ENCODE measurements at places on chromosomes 4 and X.

DNA sequence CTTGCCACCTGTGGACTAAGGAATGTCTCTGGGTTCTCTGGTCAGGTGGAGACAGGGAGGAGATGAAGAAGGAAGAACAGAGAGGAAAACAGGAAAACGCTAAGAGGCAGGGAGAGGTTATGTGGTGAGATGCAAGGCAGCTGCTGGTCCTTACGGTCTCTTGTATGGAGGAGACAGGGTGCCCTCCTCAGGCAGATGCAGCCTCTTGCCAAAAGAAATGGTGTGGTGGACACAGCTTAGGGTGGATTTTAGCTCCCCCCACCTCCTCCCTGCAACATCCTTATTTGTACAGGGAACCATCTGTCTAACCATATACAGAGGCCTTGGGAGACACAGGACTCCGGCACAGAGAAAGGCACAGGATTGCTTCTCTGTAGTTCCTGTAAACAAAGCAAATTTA, 9.7 kb downstream of the OCIAD2 start:
- DNase-seq = no peak

- no peak for DNase-seq
Measured at GRCh38 chrX:41722214-41722613, 1.8 kb upstream of the GPR82 start.

GRCh38 chrX:63739885-63740284, 45.1 kb downstream of the ARHGEF9 start:
- DNase-seq = no peak

DNA sequence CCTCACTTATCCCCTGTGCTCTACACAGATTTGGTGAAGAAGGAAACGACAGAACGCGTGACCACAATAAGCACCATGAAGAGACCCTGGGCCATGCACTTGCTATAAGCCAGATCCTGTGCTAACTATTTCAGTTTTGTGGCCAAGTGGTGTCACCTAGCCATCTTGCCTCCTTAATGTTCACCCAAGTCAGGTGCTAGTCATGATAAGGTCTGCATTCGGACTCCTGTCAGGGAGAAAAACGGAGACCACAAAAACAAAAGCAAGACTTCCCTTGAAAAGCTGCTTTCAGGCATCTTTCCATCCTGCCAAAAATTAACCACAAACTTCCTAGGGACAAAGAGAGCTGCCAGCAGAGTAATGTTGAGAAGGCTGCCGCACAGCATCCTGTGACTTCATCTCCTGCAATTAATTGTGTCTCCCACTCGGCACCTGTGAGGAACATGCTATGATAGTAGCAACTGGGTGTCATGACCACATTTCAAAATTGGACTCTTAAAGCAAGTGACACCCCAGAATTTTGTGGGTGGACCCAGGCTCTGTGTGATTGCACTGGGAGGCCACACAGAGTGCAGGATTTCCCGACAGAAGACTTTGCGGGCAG, 8.8 kb upstream of the IDS start:
- DNase-seq = no peak

DNA sequence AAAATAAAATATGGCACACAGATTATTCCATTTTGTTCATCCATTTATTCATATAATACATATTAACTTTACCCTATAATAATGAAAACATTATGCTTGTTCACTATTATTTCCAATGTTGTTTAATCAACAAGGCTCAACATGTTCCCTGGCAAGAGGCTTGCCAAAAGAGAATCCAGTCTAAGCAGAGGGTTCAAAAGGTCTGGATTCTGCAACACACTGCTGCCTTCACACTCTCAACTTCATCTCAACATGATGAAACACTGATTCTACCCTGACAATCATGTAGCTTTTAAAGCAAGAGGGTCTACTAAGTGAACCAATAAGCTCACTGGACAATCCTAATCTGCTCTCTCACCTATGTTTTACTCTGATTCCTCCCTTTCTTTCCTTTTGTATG, 101.1 kb downstream of the MID1 start:
- no peak for DNase-seq

DNA sequence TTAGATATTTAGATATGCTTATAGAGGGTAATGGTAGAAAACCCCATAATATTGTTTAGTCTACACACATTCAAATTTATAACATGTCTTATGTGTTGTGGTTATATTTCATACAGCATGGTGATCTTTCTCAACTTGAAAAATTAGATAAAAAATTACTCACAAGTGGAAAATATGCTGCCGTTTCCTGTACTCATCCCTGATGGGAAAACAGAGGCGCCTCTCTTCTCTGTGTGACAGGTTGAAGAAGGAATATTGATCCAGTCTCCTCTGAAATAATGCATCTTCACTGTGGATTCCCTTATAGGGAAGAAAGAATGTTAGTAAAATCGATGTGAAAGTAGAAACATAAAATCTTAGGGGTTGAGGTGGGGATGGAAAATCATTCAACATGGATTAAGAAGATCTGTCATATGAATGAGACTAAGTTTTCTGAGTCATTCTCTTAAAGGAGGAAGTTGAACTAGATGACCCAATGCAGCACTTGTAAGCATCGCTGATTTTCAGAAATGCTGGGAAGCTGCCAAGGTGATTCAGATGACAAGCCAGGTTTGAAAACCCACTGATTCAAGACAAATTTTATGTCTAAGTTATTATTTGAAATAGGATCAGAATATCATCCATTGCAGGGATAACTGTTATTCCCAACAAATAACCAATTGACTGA, 70.7 kb downstream of the ANKRD50 start:
- DNase-seq = no peak

DNA sequence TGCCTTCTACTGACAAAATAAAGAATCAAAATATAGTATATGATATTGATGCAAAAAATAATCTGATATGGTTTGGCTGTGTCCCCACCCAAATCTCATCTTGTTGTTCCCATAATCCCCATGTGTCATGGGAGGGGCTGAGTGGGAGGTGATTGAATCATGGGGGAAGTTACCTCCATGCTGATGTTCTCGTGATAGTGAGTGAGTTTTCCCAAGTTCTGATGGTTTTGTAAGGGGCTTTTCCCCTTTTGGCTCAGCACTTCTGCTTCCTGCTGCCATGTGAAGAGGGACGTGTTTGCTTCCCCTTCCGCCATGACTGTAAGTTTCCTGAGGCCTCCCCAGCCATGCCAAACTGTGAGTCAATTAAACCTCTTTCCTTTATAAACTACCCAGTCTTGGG, 70.2 kb downstream of the TMEM165 start:
- DNase-seq = no peak

DNA sequence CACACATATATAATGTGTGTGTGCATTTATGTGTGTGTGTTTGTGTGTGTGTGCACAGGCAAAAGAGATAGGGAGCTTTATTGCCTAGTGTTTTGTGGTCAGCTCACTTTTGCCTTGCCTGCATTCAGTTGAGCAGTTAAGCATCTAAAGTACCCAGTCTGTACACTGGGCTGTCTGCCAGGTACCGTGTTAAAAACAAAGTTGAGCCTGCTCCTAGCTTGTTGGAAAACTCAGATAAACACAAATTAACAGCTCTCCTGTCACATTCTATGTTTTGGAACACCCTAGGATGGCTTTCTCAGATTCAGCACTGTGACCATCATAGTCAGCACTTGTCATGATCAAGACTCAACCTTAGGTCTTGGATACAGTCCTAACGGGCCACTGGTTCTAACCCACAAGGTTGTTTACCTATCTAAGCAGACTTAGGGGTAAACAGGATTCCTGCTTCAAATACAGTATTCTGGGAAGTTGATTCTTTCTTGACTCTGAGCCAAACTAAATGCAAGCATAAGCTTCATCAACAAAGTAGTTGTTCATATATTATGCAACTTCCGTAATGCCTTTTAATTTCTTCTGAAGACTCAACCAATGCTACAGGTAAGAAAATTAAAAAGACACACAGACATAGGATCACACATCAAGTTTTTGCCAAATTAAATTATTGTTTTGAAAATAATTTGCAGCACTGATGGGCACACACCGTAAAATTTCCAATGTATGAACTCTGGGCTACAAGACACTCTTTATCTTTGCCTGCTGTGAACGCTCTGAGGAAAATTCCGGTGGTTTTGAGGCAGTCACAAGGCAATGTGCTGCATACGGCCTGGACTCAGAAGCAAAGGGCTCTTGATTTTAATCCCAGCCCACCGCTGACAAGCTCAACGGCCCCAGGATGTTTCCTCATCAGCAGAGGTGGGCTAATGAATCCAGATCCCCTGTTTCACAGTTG, 11.3 kb upstream of the CD99 start:
- DNase-seq = no peak

DNA sequence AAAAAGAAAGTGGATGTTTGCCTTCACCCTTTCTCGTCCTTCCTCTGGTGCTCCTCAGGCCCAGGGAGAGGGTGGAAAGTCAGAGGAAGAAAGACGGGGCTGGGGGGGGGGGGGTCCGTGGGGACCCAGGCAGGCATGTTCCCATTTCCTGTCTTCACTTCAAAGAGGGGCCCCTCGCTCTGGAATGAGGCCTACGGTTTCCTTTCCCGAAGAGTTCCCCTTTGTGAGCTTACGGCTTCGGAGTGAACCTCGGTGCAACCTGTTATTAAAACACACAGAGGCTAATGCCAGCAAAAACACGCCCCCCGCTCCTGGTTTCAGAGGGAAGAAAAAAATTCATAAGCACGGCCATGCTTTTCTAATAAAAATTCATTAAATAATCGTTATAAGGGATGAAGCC, 40.1 kb downstream of the SHOX start:
- no peak for DNase-seq

DNA sequence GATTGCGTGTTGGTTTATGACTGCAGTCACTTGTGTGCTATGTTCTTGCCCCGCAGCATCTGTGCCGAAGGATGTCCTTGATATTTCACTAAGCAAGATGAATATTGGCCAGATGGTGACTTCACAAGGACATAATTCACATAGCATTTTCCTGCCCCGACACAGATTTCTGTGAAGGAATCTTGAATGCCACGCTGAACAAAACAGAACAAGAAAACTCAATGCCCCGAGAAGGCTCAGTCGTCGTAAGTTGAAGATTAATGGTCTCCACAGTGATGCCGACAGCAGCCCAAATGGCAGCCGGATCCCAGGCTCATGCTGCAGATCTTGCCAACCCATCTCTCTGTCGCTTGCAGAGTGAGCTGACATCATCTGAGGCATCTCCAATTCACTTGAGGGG, 145.9 kb downstream of the CPEB2 start:
- no peak for DNase-seq

GRCh38 chrX:56826020-56826419, 97.0 kb downstream of the NBDY start:
- no peak for DNase-seq

DNA sequence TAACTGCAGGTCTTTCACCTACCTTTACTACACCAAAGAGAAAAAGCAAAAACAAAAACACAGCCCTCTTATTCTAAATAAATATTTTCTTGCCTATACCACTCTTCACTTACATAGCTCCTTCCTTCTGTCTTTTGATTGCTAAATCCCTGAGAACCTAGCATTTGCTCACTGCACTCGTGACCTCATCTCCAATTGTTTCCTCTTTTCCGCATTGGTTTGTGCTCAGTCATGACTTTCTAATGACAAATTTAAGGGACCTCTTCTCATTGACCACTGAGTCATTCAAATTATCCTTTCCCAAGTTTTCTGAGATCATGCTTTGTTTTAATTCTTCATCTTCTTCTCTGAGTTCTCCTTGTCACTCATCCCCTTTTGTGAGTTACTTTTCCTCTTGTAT, 1697.1 kb downstream of the STIM2 start:
- no peak for DNase-seq

- no peak for DNase-seq
Measured at GRCh38 chr4:144599621-144600020, 46.3 kb upstream of the HHIP start.

DNA sequence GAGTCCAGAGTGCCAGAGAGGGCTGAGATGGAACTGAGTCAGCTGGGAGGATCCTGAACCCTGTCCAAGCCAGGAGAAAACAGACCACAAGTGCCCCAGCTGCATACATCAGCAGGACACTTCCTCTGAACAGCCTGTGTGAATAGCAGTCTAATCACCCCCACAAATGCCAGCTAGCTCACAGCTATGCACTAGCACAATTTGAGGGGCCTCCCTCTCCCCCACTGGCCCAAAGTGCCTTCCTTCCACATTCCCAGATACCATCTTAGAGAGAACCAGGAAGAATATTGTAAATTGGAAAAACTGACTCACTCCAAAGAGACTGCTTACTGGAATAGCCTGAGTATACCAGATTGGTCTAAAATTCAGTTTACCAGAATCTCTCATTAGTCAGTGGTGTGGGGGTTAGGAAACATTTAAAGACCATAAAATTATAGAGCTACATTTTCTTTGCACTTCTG, 292.6 kb upstream of the KLF3 start:
- DNase-seq = no peak
